ENCODE measurements at places on chromosomes 7 and 10. TPM values are rescaled to one million over a fixed set of nuclear protein-coding genes. Genes with fewer than 3 reads are reported as not detected.

VAX1 gene
- not detected for total RNA-seq

EGFR gene
- 88.3 TPM for total RNA-seq

ITGB8 gene
- 25.0 TPM for total RNA-seq

CRPPA gene
- 1.2 TPM for total RNA-seq

SCART1 gene
- 3.0 TPM for total RNA-seq

FGL2 gene
- 29.9 TPM for total RNA-seq

ICA1 gene
- total RNA-seq, result 0.33 TPM

CYP2E1 gene
- 0.44 TPM for total RNA-seq

SCIN gene
- under 0.01 TPM for total RNA-seq

SLC26A3 gene
- not detected for total RNA-seq

FAM25G gene
- total RNA-seq, result not detected

FAM25C gene
- not detected for total RNA-seq

CFTR gene
- total RNA-seq, result not detected

PLAU gene
- total RNA-seq, result 114 TPM

ADIRF gene
- 195 TPM for total RNA-seq

SMO gene
- 3.2 TPM for total RNA-seq

NEUROD6 gene
- not detected for total RNA-seq

HNRNPH3 gene
- 33.7 TPM for total RNA-seq

CTAGE4 gene
- 2.0 TPM for total RNA-seq

MGMT gene
- total RNA-seq, result 32.1 TPM

MAPK8 gene
- total RNA-seq, result 44.2 TPM

PTF1A gene
- not detected for total RNA-seq

CELF2 gene
- total RNA-seq, result 21.1 TPM

ZNF425 gene
- total RNA-seq, result 7.4 TPM

ANXA8L1 gene
- 0.44 TPM for total RNA-seq

PSD gene
- total RNA-seq, result 20.2 TPM

OR2A5 gene
- not detected for total RNA-seq

ADAM8 gene
- 1.2 TPM for total RNA-seq

TMEM270 gene
- total RNA-seq, result not detected

TUBB8 gene
- not detected for total RNA-seq

BLVRA gene
- total RNA-seq, result 67.6 TPM

POM121 gene
- total RNA-seq, result 6.6 TPM

VPS37D gene
- total RNA-seq, result 6.4 TPM

AASS gene
- total RNA-seq, result 30.3 TPM

PIP gene
- total RNA-seq, result not detected

TCAF2 gene
- 2.6 TPM for total RNA-seq

FKBP6 gene
- not detected for total RNA-seq

ACHE gene
- total RNA-seq, result 2.2 TPM

PLAC9 gene
- 15.5 TPM for total RNA-seq

ZNF746 gene
- total RNA-seq, result 32.6 TPM

LIPM gene
- total RNA-seq, result not detected

UCN3 gene
- not detected for total RNA-seq

LRIT1 gene
- total RNA-seq, result not detected
